Muscle of leg (tissue), 16 donors: ENCODE measurements at places on chromosomes 6 and 20. TPM values are rescaled to one million over a fixed set of nuclear protein-coding genes. Genes with fewer than 3 reads are reported as not detected.

The NT5E gene
- 19.5 TPM for polyA plus RNA-seq

The PGBD1 gene
- 7.3 TPM for polyA plus RNA-seq

The LRRN4 gene
- 0.07 TPM for polyA plus RNA-seq

The GDAP1L1 gene
- not detected for polyA plus RNA-seq

The RUNX2 gene
- polyA plus RNA-seq, result 0.60 TPM

The GUCA1A gene
- 0.16 TPM for polyA plus RNA-seq

DNA sequence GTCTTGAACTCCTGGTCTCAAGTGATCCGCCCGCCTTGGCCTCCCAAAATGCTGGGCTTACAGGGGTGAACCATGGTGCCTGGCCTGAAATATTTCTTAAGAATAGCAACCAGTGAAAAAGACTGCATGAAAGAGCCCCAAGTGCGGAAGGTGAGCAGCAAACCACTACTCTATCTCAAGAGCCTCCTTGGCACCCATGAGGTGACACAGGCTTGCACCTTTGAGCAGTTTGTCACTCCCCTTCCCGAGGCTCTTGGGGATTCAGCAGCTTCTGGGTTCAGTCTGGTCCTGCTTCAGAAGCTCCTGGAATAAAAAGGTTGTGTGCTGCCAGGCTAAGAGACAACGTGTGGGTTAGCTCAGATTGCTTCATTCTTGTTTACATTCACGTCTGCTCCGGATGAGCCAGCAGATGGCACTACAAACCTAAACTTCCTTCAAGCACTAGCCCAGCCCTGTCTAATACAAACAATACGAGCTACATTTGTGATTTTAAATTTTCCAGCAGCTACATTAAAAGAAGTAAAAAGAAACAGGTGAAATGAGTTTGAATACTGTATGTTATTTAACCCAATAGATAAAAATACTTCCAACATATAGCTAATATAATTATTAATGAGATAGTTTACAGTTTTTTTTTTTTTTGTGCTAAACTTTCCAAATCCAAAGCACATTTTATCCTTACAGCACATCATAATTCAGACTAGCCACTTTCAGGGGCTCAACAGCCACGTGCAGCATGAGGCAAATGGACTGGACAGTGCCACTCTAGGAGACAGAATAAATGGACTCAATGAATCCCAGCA is 46.2 kb downstream of the GJA10 start:
- H3K36me3 ChIP-seq, result peaks cover 10% of the 10 kb centered on the region
- H3K27me3 ChIP-seq, result no peaks in the 10 kb centered on the region
- H3K27ac ChIP-seq, result no peak overlapping the region
- no peak overlapping the region for H3K4me3 ChIP-seq
- peak; percentile 89 for DNase-seq
- peaks cover 8% of the 10 kb centered on the region for H3K4me1 ChIP-seq

DNA sequence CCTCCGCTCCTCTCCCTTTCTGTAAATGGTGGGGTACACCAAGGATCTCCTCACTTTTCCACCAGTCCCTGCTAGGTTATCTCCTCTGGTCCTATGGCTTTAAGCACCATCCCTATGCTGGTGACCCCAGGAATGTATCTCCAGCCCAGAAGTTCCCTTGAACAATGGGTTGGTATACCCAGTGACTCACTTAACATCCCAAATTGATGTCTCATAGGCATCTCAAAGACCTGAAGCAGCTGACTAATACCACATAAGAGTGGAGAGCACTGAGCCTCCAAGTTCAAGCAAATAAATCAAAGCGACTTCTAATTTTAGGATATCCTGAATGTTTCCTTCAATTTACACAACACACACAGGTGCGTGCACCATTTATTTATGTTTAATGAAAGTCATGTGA is 48.3 kb downstream of the ADGRF1 start:
- H3K36me3 ChIP-seq, result no peaks in the 10 kb centered on the region
- no peak for DNase-seq

DNA sequence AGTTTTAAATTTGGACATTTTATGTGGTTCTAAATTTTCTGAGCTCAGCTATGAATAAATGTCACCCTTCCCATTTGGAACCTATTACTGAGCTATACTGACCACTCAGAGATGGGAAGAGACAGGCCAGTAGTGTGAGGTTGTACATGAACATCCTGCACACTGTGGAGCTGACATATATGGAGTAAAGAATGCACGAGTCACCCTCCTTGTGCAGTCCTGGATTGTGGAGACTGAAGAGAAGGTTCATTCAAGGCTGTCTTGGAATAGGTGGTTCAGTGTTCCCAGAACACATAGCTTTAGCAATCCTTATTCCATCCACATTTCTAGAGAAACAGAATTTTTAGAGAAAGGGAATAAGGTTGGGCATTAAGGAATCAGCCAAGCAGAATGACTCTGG is 50.3 kb upstream of the OGFRL1 start:
- no peaks in the 10 kb centered on the region for H3K36me3 ChIP-seq
- H3K27me3 ChIP-seq, result no peaks in the 10 kb centered on the region
- no peak overlapping the region for H3K27ac ChIP-seq
- no peak overlapping the region for H3K4me3 ChIP-seq
- no peak for DNase-seq
- peaks cover 3% of the 10 kb centered on the region for H3K4me1 ChIP-seq

- peak; percentile 46 for DNase-seq
- H3K27me3 ChIP-seq, result no peaks in the 10 kb centered on the region
- H3K4me1 ChIP-seq, result peaks cover 6% of the 10 kb centered on the region
- no peaks in the 10 kb centered on the region for H3K36me3 ChIP-seq
- H3K27ac ChIP-seq, result no peak overlapping the region
Measured at GRCh38 chr6:69584913-69585729, 211.7 kb downstream of the LMBRD1 start.

- DNase-seq, result no peak
- no peaks in the 10 kb centered on the region for H3K36me3 ChIP-seq
- no peak overlapping the region for H3K4me3 ChIP-seq
- H3K27me3 ChIP-seq, result peaks cover 4% of the 10 kb centered on the region
- H3K4me1 ChIP-seq, result no peaks in the 10 kb centered on the region
- no peak overlapping the region for H3K27ac ChIP-seq
Measured at GRCh38 chr6:109944448-109944847, 33.7 kb upstream of the GPR6 start.

DNA sequence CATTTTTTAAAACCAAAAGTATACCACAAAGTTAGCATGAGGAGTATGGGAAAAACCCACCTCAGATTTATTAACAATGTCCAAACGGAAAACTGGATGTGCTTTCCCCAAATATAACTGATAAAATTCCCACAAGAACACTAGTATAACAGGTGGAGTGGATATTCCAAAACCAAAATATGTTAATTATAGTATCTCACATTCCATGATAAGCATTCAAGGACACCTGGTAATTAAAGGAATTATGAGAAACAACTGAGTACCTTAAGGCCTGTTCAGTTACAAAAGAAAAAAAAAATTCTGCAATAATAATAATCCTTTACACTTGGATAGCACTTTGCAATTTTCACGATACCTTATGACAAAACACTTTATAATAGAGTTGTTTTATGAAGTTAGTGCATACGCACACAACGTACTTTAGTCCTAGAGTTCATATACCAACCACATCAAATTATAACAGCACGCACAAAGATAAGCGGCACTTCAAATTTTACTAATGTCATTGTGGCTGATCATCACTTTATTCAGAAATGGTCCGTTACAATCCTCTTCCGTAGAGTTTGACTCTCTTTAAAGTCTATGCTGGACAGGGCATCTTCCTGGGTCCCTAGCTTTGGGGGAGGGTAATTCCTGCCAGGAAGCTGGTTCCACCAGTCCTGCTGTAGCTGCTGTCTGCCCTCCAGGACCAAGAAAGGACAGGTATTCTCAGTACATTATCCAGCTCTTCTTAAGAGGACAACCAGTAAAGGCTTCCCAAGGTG is 1.7 kb downstream of the CDK19 start:
- H3K4me1 ChIP-seq, result peaks cover 8% of the 10 kb centered on the region
- no peak overlapping the region for H3K27ac ChIP-seq
- H3K27me3 ChIP-seq, result no peaks in the 10 kb centered on the region
- H3K36me3 ChIP-seq, result no peaks in the 10 kb centered on the region
- DNase-seq, result peak; percentile 10
- peak overlapping the region; percentile 93 for H3K4me3 ChIP-seq

GRCh38 chr20:24732599-24732998 is 216.5 kb upstream of the CST7 start:
- no peak overlapping the region for H3K27ac ChIP-seq
- no peaks in the 10 kb centered on the region for H3K4me1 ChIP-seq
- H3K4me3 ChIP-seq, result no peak overlapping the region

GRCh38 chr6:160966493-160967229 is 24.9 kb upstream of the MAP3K4 start:
- H3K4me1 ChIP-seq, result no peaks in the 10 kb centered on the region
- no peaks in the 10 kb centered on the region for H3K27me3 ChIP-seq
- H3K27ac ChIP-seq, result no peak overlapping the region
- peak; percentile 25 for DNase-seq
- no peaks in the 10 kb centered on the region for H3K36me3 ChIP-seq
- H3K4me3 ChIP-seq, result no peak overlapping the region

DNA sequence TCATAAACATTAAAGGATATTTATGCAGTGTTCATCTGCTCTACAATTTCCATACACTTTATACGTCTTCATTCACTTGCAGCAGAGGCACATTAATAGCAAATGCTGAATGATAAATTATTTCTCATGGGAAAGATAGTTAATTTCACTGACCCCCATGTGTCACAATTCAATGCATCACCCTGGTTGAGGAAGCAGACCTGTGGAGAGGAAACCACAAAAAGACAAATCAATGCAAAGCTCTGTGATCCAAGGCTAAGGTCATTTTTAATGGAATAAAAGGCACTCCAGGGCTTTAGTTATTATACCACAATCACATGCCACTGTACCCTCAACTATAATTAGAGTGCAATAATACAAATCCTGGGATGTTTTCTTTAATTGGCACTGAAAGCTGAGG is 40.3 kb upstream of the TENT5A start:
- no peaks in the 10 kb centered on the region for H3K36me3 ChIP-seq
- DNase-seq, result no peak
- no peak overlapping the region for H3K27ac ChIP-seq
- no peaks in the 10 kb centered on the region for H3K27me3 ChIP-seq
- no peak overlapping the region for H3K4me3 ChIP-seq

DNA sequence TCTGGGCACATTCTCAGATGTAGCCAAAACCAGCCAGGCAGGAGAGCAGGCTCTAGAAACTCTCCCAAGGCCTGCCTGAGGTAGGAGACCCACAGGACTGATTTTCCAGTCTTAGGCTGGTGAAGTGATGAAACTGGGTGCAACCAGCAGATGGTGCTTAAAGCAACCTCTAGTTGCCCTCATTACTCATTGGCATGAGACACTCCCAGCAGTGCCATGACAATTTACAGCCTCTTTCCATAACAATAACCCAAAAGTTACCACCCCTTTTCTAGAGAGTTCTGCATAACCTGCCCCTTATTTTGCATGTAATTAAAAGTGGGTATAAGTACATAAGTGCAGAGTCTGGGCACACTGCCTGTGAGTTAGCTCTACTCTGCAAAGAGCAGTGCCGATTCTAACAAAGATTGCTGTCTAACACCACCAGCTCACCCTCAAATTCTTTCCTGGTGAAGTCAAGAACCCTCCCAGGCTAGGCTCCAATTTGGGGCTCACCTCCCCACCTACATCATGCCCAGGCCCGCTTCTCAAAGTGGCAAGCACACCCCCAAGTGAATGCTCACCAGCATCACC is 14.4 kb upstream of the GPR6 start:
- H3K27ac ChIP-seq, result no peak overlapping the region
- no peak for DNase-seq
- no peak overlapping the region for H3K4me3 ChIP-seq
- H3K27me3 ChIP-seq, result no peaks in the 10 kb centered on the region

DNA sequence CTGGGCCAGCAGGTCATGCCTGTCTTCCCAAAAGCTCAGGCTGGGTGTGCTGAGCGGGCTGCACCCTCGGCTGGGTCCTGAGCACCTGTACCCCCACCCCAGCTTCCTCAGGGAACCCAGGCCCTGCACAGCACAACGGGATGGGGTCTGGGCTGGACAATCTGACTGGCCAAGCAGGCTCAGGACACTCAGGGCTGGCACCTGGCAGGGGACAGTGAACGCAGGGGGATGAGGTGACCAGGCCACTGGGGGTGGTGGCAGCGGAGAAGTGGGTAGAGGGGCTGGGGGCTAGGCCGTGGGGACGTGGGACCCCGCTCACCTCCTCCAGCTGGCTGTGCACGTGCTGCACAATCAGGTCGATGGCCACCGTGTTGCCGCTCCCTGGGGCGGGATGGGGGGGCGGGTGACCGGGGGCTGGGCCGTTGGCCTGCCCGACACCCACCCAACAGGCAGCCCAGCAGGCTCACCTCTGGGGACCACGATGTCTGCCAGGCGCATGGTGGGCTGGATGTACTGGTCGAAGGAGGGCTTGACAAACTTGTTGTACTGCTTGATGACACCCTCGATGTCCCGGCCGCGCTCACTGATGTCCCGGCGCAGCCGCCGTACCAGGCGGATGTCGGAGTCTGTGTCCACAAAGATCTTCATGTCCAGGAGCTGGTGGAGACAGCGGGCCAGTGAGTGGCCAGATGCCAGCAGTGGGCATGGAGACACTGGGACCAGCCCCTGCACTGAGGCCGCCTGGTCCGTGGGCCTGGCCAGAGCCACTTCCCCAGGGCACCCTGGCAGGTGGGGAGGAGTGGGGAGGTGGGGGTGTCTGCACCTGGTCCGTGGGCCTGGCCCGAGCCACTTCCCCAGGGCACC is 11.9 kb downstream of the UCKL1 start:
- DNase-seq, result peak; percentile 12
- H3K4me1 ChIP-seq, result peaks cover 37% of the 10 kb centered on the region
- no peaks in the 10 kb centered on the region for H3K27me3 ChIP-seq
- H3K4me3 ChIP-seq, result no peak overlapping the region
- no peak overlapping the region for H3K27ac ChIP-seq

DNA sequence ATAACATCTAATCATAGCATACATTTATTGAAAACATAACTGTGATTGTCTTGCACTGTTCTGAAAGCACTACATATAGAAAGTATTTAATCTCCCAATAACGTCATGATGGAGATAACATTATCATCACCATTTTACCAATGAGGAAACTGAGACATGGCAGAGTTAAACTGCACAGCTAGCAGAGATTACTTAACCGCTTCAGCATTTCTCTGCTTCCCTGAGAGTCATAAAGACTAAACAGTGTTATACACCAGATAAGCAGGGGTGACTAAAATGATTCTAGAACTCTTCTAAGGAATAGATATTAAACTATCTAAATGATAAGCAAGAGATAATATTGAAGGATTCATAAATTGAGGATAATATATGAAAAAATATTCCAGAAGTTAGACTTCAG is 183.2 kb upstream of the BMP5 start:
- H3K27ac ChIP-seq, result no peak overlapping the region
- no peaks in the 10 kb centered on the region for H3K27me3 ChIP-seq
- no peaks in the 10 kb centered on the region for H3K4me1 ChIP-seq
